NCI-H146 (cell line): ENCODE measurements at places on chromosomes 12 and 14.

- no peak for DNase-seq
Observed at GRCh38 chr12:124359671-124360581, 65.0 kb downstream of the RFLNA start.

- DNase-seq, result no peak
Observed at GRCh38 chr12:66836623-66837310, 157.9 kb upstream of the GRIP1 start.

- peak; percentile 48 for DNase-seq
Observed at GRCh38 chr14:93712838-93713724, 75.2 kb downstream of the PRIMA1 start.

DNA sequence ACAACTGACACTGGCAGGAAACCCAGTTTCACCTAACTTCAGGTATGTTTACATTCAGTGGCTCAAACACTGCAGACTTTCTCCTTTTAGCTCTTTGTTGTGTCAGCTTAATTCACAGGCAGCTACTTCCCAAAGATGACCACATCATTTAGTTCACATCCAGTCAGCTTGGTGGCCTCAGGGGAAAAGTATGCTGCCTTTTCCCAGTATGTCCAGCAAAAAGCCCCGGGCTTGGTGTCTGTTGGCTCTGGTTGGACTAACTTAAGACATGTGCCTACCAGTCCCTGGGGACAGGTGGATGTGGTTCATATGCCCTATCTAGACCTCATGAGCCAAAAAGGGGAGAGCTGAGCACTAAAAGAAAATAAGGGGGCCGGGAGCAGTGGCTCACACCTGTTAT is 56.4 kb downstream of the GOLGA5 start:
- DNase-seq, result no peak

DNA sequence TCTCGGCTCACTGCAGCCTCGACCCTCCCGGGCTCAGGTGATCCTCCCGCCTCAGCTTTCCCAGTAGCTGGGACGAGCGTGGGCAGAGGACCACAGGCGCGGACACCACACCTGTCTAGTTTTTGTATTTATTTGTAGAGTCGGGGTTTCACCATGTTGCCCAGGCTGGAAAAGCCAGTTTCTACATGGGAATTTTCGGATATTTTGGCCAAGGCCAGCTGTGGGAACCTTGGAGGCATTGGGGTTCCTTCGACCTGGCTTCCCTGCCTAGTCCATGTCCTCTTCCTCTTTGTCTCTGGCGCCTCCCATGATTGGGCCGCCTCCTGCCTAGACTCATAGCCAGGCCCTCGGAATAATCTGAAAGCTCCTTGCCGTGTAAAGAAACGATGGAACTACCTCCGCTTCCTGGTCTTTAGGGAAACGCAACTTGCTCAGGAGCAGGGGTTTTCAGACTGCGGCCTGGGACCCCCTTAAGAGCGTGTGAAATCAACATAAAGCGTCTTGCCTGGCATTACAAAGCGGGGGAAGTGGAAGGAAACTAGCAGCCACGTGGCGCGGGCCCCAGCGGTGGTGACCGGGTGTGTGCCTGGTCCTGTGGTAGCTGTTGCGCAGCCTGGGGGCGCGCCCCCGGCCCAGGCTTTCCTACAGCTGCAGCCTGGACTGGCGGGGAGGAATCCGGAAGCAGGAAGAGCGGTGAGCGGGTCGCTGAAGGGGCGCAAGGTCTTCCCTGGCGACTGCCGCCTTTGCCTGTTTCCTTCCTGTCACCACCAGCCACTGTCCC is 1.4 kb upstream of the HSP90AA1 start:
- DNase-seq, result no peak

GRCh38 chr14:55851961-55852360 is 266.2 kb upstream of the PELI2 start:
- DNase-seq, result no peak

GRCh38 chr12:108985750-108986149 is 35.1 kb downstream of the SVOP start:
- no peak for DNase-seq

DNA sequence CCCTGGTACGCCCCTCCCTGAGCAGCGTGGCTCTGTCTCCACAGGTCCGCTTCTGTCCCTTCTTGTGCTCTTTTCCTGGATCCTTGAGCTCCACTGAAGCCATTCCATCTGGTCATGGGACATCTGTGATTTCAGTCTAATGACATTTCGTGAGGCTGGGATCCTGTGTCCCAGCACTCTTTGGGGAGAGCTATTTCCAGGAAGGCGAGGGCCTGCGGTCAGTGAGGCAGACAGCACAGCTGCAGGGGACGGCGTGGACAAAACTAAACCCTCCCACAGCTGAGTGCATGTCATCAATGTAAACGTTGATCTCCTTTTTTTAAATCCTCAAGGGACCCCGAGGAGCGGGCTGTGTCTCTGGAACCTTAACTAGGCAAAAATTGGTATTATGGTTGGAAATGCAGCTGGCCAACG is 127.7 kb downstream of the DACT1 start:
- no peak for DNase-seq

- DNase-seq, result no peak
Observed at GRCh38 chr12:105419606-105420005, 89.1 kb downstream of the C12orf75 start.

DNA sequence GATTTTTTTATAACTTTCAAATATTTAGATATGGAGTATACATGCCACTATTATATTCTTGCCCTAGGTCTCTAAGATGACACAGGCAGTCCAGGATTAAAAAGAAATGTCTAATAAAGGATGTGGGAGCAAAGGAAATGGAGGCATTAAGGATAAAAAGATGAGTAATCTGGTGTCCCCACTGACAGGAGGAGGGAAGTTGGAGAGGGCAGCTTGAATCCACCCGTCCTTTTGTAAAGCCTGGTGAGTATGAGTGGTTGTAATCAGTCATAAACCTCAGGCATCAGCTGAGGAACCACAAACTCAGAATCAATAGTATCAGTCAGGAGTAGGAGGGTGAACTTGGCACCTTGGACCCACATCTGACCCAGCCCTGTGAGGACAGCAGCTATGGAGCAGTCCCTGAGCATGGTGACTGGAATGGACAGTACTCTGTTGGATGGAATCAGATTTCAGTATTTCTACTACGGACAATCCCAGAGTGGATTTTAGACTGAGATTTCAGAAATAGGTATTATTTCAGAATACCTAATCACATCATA is 100.5 kb downstream of the EXOC5 start:
- no peak for DNase-seq

GRCh38 chr12:49667325-49668090 is 39.7 kb downstream of the FMNL3 start:
- DNase-seq, result no peak

GRCh38 chr14:104132981-104133380 is 5.4 kb upstream of the KIF26A start:
- DNase-seq, result no peak

GRCh38 chr12:107091989-107092641 is 1.2 kb downstream of the CRY1 start:
- peak; percentile 50 for DNase-seq

GRCh38 chr12:120190386-120190785 is 4.1 kb downstream of the GCN1 start:
- no peak for DNase-seq

- no peak for DNase-seq
Observed at GRCh38 chr12:106861984-106862916, 87.8 kb downstream of the RIC8B start.

GRCh38 chr14:32076278-32077080 is 625 bp upstream of the ARHGAP5 start:
- peak; percentile 92 for DNase-seq

GRCh38 chr14:32572867-32573150 is 243.7 kb downstream of the AKAP6 start:
- DNase-seq, result no peak

GRCh38 chr14:95404583-95404982 is 84.9 kb upstream of the CLMN start:
- no peak for DNase-seq

GRCh38 chr12:104669089-104669721 is 212.5 kb downstream of the CHST11 start:
- DNase-seq, result no peak

DNA sequence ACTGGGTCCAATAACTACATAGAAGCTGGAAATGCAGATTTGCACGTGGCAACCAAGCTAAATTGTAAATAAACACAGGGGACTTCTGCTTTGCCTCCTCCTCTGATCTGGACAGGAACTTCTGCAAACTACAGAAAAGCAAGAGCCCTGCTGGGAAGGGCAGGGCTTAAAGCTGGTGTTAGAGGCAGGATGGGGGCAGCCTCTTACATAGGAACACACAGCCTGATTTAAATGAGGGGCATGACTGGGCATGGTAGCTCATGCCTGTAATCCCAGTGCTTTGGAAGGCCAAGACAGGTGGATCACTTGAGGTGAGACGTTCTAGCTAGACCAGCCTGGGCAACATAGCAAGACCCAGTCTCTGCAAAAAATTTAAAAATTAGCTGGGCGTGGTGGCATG is 46.7 kb downstream of the ERH start:
- no peak for DNase-seq

GRCh38 chr14:67941456-67942018 is 122.0 kb downstream of the RAD51B start:
- DNase-seq, result no peak

GRCh38 chr14:56057071-56057741 is 61.0 kb upstream of the PELI2 start:
- DNase-seq, result peak; percentile 97

DNA sequence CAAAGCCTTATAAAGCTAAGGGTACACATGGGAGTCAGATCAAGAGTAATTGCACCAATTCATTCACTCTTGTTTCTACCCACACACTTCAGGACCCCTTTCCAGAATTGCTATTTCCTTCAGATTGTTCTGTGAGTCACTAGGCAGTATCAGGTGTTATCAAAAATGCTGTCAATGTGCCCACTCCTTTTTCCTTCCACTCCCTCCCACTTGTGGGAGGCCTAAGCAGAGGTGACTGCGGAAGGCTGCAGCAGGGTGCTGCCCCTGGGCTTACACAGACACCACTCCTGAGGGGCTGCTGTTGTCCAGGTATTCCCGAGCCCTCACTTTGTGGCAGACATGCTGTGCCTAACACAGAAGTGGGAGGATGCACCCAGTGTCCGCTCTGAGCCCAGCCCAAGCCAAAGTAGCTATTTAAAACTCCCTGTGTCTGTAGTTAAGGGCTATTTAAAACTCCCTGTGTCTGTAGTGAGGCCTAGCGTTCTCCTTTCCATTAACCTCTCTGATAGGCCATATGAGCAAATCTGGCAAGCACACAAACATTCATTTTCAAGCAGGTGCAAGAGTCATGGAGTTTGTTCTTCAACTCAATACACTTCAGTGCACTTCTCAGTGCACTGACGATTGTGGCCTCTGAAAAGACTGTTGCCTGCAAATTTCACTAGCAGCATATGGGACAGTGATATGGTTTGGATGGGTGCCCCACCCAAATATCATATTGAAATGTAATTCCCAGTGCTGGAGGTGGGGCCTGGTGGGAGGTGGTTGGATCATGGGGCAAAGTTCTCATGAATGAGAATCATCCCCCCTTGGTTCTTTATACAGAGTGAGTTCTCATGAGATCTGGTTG is 117.8 kb downstream of the PHLDA1 start:
- DNase-seq, result no peak

GRCh38 chr12:107318556-107318805 is 225.1 kb upstream of the CRY1 start:
- no peak for DNase-seq

DNA sequence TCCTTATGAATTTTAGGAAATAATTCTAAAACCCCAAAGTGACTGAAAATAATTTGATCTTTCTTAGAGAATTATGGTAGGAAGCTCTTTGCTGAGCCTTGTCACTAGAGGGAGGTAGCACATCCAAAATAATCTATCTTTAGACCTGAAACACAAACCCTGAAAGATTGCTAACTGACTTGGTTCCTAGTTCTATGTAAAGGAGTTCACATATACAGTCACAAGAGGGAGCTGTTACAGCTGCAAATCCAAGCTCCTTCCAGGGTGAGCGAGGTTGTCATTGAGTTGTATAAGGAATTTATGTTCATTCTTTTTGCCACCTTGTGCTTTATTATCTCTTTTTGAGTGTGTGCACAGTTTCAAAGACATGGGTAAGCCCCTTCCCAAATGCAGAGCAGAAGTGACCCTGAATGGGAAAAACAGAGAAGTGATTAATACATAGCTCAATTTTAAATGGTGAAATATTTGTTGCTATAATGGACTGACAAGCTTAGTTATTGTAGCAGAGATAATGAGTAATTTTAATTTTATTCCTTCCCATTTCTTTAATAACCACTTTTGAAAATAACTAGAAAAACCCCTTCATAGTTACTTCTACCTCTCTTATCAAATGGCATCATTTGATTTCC is 387.9 kb downstream of the DAD1 start:
- no peak for DNase-seq

DNA sequence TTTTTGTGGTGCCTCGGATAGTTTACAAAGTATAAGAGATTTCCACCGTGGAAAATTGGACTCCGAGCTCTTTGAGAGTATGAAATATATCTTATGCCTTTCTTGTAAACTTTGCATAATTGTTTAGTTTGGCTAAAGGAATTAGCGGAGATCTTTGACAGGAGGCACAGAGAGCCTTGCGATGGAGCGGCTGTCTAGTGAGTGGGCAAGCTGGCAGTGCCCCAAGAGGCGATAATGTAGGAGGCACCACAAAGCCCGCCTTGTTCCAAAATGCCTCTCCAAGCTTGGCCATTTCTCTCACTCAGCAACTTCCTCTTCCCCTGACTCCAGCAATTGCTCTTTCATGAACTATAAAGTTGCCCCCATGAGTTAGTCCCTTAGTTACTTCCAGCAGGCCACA is 270.1 kb upstream of the PRICKLE1 start:
- DNase-seq, result no peak

DNA sequence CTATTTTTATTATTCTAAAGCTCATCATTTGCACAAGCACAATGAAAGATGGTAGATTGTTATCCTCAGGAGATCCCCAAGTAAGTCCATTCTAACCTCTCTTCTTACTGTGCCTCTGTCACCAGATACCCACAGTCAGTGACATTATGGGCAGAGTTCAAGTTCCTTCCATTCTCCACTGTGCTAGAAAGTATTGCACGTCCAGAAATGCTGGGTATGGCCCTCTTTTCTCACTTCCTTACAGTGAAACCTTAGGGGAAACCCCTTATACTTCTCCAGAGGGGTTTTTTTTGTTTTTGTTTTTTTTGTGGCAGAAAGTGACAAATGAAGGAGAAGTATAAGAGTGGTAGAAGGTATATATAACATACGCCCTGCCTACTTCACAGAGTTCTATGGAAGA is 102.9 kb downstream of the DIO2 start:
- DNase-seq, result no peak

GRCh38 chr14:54085232-54085761 is 128.7 kb upstream of the BMP4 start:
- no peak for DNase-seq

- DNase-seq, result no peak
Observed at GRCh38 chr14:104384776-104385071, 194.8 kb upstream of the C14orf180 start.

DNA sequence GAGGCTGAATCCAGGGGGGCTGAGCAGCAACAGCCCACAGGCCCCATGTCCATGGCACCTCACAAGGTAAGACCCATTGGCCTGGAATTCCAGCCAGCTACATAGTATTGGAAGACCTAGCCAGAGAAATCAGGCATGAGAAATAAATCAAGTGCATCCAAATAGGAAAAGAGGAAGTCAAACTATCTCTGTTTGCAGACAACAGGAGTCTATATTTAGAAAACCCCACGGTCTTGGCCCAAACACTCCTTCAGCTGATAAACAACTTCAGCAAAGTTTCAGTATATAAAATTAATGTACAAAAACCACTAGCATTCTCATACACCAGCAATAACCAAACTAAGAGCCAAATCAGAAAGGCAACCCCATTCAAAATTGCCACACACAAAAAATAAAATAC is 16.9 kb downstream of the PDE6H start:
- DNase-seq, result no peak

GRCh38 chr14:35043046-35043445 is 3.0 kb upstream of the FAM177A1 start:
- no peak for DNase-seq

GRCh38 chr14:74754157-74754556 is 9.0 kb upstream of the YLPM1 start:
- no peak for DNase-seq
